ENCODE measurements at places on chromosomes 11 and 22. TPM values are rescaled to one million over a fixed set of nuclear protein-coding genes. Genes with fewer than 3 reads are reported as not detected.

Gene OR51B5
- not detected for total RNA-seq

Gene CFAP300
- total RNA-seq = not detected

Gene OR10AG1
- not detected for total RNA-seq

Gene SYT13
- total RNA-seq = not detected

Gene B3GAT1
- 10.2 TPM for total RNA-seq

Gene SNX32
- total RNA-seq = 0.52 TPM

Gene TEX12
- total RNA-seq = not detected

Gene SLC37A2
- 0.36 TPM for total RNA-seq

Gene ANGPTL5
- not detected for total RNA-seq

Gene AMPD3
- 10.9 TPM for total RNA-seq

Gene SCARF2
- total RNA-seq = 0.48 TPM

Gene CFL1
- total RNA-seq = 1,401 TPM

Gene HTR3B
- total RNA-seq = not detected

Gene SMTNL1
- not detected for total RNA-seq

Gene ZPR1
- total RNA-seq = 143 TPM

Gene REXO2
- total RNA-seq = 49.6 TPM

Gene EXPH5
- 0.90 TPM for total RNA-seq

Gene ELMOD1
- total RNA-seq = not detected

Gene MRGPRF
- total RNA-seq = not detected

Gene PANX3
- not detected for total RNA-seq

Gene C11orf52
- total RNA-seq = not detected

Gene PATL1
- total RNA-seq = 50.5 TPM

Gene CHRM1
- total RNA-seq = not detected

Gene ASRGL1
- total RNA-seq = 7.2 TPM

Gene CD3G
- total RNA-seq = 7.1 TPM

Gene DNHD1
- 53.6 TPM for total RNA-seq

Gene OTOG
- not detected for total RNA-seq

Gene GAL
- total RNA-seq = 1.1 TPM

Gene BSCL2
- 38.3 TPM for total RNA-seq

Gene KRTAP5-10
- not detected for total RNA-seq

Gene TRIM49D1
- total RNA-seq = not detected

Gene C11orf87
- not detected for total RNA-seq

Gene MAML2
- total RNA-seq = 21.9 TPM

Gene OR51B4
- not detected for total RNA-seq

Gene DAGLA
- total RNA-seq = 0.08 TPM

Gene NRXN2
- total RNA-seq = 1.3 TPM

Gene CDKN1C
- total RNA-seq = 2.0 TPM

Gene CD3E
- 148 TPM for total RNA-seq

Gene LRRC74B
- not detected for total RNA-seq

Gene APBB1
- 25.5 TPM for total RNA-seq

Gene ABTB2
- 30.3 TPM for total RNA-seq

Gene BAD
- 46.9 TPM for total RNA-seq

Gene SYT8
- not detected for total RNA-seq

Gene IGSF9B
- total RNA-seq = 9.1 TPM

Gene USP2
- total RNA-seq = not detected

Gene PHF5A
- total RNA-seq = 58.7 TPM

Gene ELFN2
- total RNA-seq = 0.40 TPM

Gene IGLL5
- 5.4 TPM for total RNA-seq

Gene DDTL
- 8.0 TPM for total RNA-seq

Gene FZD4
- 0.17 TPM for total RNA-seq

Gene DDX25
- total RNA-seq = not detected

Gene TAF10
- 118 TPM for total RNA-seq

Gene P2RY2
- total RNA-seq = not detected

Gene SEZ6L
- not detected for total RNA-seq
